D341Med (cell line): ENCODE measurements at places on chromosomes 7 and 10.

- no peak for DNase-seq
Measured at GRCh38 chr7:115409682-115410433, 488.0 kb downstream of the MDFIC start.

GRCh38 chr10:117541405-117541908 is 1.1 kb upstream of the EMX2 start:
- DNase-seq: no peak

DNA sequence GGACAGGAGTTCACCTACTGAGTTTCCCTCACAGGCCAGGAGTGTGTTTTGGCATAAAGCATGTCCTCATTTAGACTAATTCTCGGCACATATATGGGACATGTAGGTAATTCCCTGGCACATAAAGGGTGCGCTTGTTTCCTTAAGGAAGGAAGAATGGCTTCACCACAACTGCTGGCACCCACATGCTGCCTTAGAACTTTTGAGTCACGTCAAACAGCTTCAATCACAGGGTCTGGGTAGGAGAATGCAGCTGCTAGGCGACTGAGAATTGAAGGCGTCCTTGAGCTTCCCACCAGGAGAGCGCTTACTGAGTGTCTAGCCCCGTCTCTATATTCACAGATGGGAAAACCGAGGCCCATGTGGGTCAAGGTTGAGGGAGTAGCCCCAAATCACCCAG is 146.1 kb downstream of the CHN2 start:
- no peak for DNase-seq

GRCh38 chr10:119100434-119101238 is 3.3 kb upstream of the DENND10 start:
- no peak for DNase-seq

- no peak for DNase-seq
Measured at GRCh38 chr10:60732198-60732806, 46.0 kb upstream of the CDK1 start.

DNA sequence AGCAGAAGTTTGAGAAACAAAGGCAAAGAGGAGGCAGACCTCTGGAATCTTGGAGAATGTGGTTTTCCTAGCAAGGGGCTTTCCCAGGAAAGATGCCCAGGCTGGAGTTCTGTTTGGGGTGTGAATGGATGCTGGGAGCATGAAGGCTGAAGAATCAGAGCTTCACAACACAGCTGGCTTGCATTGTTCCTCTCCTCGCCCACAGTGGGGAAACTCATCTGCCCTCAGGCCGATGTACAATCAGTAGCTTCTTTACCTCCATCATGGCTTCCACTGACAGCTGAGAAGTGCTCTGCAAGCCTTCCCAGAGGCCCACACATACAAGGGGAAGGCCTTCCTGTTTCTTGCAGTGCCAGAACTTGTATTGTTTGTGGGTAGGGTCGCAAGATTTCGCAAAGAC is 90.8 kb upstream of the HECTD2 start:
- no peak for DNase-seq

DNA sequence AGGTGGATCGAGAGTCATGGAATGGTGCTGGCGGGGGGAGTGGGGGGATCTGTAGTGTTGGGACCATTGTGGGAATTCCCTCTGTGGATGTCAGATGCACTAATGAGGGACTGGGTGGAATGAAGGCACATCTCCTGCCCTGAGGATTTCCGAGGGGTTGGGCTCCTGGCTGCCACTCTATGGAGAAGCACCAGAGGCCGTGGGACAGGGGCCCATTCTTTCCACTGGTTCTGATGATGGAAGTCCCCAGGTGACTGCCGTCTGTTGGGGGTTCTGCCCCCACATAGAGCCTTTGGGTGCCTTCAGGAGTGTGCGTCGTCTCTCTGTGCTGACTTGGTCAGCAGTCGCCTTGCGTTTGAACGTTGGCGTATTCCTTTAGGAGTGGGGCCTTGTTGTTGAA is 202.9 kb downstream of the GLRX3 start:
- DNase-seq: no peak

DNA sequence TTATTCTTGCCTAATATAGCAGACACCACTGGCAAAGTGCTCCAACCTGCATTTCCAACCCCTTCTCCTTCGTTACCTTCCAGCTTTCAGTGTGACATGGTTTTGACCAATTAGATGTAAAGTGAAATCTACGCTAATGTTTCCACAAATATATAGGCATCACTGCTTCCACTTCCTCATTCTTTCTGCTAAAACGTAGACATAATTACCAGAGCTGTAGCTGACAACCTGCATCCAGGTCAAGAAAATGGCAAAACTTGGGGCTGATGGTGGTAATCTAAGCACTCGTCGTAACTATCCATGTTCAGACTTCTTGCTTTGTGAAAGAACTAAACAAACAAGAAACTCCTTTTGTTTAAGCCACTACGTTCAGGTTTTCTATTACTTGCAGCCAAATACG is 41.8 kb upstream of the COL1A2 start:
- no peak for DNase-seq

DNA sequence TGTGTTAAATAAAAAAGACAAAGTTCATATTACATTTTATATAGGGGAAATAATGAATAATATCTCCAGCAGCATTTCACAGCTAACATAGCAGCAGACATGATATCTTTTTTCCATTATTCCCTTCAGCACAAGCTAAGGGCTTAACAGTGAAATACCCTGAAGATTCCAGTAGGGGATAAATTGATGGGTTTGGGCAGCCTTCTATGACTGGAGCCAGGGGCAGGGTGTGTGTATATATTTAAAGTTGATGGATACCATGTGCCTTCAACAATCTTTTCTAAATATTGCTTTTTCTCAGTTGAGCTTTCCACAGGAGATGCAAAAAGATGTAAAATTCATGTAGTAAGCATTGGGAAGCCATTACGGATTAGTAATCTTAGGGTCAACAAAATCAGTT is 151.2 kb downstream of the MAGI2 start:
- no peak for DNase-seq

DNA sequence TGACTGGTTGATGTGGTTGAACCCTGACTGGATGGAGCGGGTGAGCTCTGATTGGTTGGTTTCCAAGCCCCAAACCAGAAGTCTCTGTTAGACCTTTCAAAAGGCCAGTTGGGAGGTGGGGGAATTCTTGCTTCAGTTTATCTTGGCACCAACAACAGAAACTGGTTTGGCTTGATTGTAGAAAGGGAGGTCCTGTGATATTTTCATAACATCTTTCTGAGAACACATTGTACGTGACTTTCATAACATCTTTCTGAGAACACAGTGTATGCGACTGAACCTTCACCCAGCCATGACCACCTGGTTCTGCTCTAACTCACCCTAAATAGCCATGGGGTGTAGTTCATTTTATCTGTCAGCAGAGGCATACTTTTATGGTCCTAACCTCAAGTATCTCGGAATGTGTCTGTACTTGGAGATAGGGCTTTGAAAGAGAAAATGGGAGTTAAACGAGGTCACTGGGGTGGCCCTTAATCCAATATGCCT is 88.3 kb downstream of the GALNT17 start:
- DNase-seq: no peak

GRCh38 chr7:79876848-79877252 is 257.8 kb upstream of the GNAI1 start:
- no peak for DNase-seq

GRCh38 chr10:71567006-71567405 is 152.6 kb downstream of the C10orf105 start:
- no peak for DNase-seq

GRCh38 chr7:33649476-33650441 is 255.6 kb upstream of the BMPER start:
- no peak for DNase-seq

DNA sequence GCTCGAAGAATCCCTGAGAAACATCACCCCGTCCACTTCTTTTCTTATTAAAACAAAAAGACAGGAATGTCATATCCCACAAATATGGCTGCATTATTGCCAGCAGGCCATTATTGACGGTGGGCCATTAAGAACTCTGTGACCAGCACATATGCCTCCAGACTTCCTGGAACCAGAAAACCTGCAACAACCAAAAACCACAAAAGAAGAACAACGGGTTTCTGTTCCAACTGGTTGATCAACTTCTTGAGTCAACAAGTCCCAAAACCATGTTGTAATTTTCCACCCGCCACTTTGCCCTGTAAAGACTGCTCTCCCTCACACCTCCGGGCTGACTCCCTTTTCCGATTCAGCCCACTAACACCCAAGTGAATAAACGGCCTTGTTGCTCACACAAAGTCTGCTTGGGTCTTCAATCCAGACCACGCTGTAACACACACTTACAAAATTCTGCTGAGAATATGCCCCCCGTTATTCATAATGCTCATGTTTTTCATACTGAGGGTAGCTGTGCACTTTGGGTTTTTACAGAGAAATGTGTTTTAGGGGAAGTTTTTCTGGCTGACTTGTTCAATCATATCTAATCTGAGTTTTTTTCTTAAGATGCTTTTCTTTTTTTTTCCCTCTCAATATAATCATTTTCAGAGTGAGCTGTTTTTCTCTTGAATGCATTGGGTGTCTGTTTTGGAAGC is 20.7 kb downstream of the ZNF107 start:
- no peak for DNase-seq

- peak; percentile 70 for DNase-seq
Measured at GRCh38 chr10:47348138-47348651, at the start of gene RBP3. RBP3 (plus strand) TSS chr10:47348363; CDS start chr10:47348485, 122 bp downstream.

- no peak for DNase-seq
Measured at GRCh38 chr7:6162331-6162620, 110.1 kb downstream of the CYTH3 start.

DNA sequence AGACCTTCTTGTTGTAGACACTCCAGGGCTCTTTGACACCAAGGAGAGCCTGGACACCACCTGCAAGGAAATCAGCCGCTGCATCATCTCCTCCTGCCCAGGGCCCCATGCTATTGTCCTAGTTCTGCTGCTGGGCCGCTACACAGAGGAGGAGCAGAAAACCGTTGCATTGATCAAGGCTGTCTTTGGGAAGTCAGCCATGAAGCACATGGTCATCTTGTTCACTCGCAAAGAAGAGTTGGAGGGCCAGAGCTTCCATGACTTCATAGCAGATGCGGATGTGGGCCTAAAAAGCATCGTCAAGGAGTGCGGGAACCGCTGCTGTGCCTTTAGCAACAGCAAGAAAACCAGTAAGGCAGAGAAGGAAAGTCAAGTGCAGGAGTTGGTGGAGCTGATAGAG is 5.5 kb downstream of the GIMAP7 start:
- no peak for DNase-seq

- DNase-seq: no peak
Measured at GRCh38 chr10:130545122-130545521, 408.9 kb downstream of the GLRX3 start.

DNA sequence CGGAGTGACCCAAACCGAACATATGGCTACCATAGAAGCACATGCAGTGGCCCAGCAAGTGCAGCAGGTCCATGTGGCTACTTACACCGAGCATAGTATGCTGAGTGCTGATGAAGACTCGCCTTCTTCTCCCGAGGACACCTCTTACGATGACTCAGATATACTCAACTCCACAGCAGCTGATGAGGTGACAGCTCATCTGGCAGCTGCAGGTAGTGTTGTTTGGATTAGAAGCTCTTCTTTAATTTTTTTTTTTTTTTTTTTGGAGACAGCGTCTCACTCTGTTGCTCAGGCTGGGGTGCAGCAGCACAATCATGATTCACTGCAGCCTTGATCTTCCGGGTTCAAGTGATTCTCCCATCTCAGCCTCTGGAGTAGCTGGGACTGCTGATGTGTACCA is 45.8 kb downstream of the NRF1 start:
- DNase-seq: no peak

DNA sequence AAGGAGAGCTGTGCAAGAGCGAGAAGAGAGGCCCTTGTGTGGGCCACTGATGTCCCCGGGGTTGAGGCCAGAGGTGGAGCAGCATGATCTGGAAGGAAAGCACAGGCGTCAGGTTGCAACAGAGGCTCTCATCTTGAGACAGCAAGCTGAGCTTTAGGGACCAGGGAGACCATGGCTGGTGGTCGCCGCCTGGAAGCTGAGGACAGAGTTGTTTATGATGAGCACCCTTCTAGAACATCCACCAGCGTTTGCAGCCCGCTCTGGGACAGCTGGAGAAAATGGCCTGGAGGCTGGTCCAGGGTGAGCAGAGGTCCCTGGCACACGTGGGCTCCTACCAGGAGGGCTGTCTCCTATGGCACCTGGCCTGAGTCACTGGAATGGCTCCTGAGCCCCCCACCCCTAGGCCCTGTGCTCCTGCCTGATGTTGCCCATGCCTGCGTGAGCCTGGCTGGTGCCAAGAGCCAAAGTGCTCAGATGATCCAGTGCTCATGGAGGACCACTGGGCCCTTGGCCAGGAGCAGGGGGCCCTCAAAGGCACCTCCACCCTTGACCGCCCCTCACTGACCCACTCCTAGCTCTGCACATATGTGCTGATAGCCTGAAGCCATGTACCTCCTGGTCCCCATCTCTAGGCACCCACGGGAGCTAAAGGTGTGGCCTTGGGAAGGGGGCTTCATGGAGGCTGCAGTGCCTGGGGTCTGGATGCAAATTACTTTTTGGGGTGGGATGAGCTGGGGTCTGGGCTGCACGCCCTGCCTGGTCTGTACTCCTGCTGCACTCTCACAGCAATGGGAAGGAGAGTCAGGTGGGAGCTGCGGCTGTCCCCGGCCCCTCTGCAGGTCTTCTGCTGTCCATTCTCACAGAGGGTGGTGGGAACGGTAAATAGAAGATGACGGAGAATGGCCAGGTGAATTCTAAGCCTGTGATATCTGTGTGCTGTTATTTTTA is 40.1 kb upstream of the RET start:
- DNase-seq: peak; percentile 9

DNA sequence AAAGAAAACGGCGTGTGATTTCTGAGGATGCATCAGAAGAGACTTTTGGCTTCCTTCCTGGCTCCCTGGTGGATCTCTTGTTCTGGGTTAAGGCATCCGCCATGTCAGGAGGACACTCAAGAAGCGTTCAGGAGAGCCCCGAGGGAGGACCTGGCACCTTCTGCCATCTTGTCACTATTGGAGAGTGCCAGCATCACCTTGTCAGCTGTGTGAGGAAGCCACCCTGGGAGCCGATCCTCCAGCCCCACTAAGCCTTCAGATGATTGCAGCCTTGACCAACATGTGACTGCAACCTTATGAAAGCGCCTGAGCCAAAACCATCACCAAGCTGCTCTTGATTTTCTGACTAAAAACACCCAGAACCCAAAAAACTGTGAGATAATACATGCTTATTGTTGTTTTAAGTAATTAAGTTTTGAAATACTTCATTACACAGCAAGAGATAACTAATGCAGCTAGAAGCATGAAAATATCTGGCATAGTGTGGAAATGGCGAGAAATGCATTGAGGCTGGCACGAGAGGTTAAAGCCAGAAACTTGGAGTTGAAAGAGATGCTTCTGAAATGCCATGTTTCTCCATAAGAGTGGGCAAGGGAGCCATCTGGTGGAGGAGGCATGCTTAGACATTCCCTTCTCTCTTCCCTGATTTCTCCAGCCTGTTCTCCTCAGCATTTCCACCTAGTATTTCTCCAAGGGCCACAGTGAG is 5.4 kb upstream of the ZFYVE27 start:
- DNase-seq: peak; percentile 59

GRCh38 chr7:108003599-108003935 is 606 bp upstream of the LAMB1 start:
- no peak for DNase-seq

DNA sequence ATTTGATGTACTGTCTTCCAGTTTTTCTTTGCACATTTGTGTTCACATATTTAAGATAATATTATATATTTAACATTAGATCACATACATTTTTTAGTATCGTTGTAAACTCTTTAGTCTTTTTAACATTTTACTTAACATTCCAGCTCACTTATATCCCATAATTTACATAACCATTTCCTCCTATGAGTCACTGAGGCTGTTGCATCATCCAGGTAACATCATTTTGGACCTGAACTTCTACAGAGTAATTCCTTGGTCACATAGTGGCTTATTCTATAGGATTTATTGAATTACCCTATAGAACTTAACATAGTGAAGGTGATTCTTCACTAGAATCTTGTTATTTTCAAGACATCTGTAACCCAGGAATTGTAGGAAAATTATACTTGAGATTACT is 194.4 kb downstream of the POU6F2 start:
- no peak for DNase-seq
